ENCODE measurements at places on chromosomes 5 and 9.

DNA sequence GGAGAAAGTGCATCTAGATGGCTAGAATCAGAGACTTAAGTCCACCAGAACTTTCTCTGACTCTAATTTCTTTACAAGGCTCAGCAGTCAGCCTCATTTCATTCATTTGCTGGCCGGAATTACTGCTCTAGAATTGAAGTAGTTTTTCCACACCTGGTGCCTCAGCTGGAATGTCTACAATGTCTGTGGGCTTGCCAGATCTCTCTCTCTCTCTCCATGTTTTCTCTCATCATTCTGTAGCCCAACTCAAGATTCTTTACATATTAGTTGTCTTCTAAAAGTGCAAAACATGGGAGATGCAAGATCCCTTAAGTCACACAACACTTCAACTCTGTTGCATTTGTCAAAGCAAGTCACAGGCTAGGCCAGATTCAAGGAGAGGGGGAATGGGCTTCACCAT lies 103.9 kb upstream of the TAF11L2 start:
- DNase-seq = no peak

GRCh38 chr9:2228132-2228531 lies 213.0 kb downstream of the SMARCA2 start:
- no peak for DNase-seq

GRCh38 chr9:33135470-33135958 lies 31.6 kb downstream of the B4GALT1 start:
- no peak for DNase-seq

DNA sequence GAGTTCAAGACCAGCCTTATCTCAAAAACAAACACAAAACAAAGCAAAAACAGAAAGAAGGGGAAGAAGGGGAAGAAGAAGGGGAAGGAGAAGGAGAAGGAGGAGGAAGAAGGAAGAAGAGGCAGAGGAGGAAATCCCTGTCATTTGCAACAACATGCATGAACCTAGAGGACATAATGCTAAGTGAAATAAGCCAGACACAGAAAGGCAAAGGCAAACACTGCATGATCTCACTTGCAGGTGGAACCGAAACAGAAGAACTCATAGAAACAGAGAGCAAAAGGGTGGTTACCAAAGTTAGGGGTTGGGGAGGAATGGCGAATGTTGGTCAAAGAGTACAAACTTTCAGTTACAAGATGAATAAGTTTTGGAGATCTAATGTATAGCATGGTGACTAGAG lies 135.4 kb downstream of the UGCG start:
- DNase-seq = no peak

GRCh38 chr5:3742750-3743149 lies 147.1 kb downstream of the IRX1 start:
- DNase-seq = no peak

- DNase-seq = no peak
These were observed 233.1 kb downstream of the ADAMTSL1 start for GRCh38 chr9:18707061-18707461.

- DNase-seq = no peak
These were observed 42.1 kb downstream of the PPP1R2B start for GRCh38 chr5:156892223-156892622.

DNA sequence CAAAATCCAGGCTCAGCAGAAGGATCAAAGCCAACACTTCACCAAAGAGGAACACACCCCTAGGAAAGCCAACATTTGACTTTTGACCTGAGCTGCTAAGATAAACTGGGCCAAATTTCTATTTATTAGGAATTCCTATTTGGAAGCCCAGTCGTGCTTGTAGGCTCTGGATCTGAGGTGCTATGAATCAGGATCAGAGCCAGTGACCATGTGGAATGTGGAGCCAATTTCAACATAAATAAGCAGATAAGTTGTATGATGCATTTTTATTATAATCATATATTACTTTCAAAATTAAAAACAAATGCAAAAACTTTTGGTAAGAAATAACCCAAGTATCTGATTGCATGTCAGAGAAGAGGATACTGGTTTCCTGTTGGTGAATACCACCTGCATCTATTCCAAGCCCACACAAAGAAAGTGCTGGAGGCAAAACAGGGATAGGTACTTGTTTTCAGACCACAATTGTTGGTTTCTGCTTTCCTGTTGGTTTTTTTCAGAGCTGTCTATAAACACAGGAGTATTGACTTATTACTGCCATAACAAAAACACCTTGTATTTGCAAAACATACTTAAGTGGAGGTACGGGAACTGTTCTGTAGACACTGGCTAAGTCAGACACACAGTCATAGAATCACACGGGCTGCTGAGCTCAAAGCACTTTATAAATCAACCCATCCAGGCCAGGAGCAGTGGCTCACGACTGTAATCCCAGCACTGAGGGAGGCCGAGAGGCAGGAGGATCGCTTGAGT lies 52.8 kb downstream of the ARL15 start:
- DNase-seq = no peak

GRCh38 chr9:121767171-121767769 lies 115.8 kb downstream of the DAB2IP start:
- DNase-seq = no peak

DNA sequence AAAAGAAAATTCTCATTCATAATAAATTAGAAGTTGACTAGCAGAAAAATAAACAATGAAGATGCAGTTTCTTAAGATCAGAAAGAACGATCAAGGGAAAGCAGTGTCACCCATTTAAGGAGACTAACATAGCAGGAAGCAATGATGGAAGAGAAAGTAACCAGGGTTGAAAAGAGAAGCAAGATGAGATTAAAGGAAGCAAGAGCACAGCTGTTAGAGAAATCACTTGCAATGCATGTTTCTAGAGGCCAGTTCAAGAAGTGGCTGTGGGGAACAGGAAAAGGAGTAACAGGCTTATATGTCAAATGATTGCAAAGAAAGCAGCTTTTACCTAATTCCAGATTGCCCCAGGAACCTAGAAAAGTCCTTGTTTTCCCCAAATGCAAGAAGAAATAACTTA lies 46.8 kb upstream of the SLC1A1 start:
- peak; percentile 5 for DNase-seq

All from umbilical cord (tissue), 2 donors.